Hematopoietic multipotent progenitor cell (in vitro differentiated cells): ENCODE measurements at places on chromosomes 16 and 17. TPM values are rescaled to one million over a fixed set of nuclear protein-coding genes. Genes with fewer than 3 reads are reported as not detected.

The NUDT16L1 gene
- 48.7 TPM for total RNA-seq

The NPTX1 gene
- under 0.01 TPM for total RNA-seq

The BICDL2 gene
- total RNA-seq, result not detected

The FOXN1 gene
- not detected for total RNA-seq

The TEKT3 gene
- not detected for total RNA-seq

The KRT32 gene
- not detected for total RNA-seq
